ENCODE measurements at places on chromosomes 12 and 14.

DNA sequence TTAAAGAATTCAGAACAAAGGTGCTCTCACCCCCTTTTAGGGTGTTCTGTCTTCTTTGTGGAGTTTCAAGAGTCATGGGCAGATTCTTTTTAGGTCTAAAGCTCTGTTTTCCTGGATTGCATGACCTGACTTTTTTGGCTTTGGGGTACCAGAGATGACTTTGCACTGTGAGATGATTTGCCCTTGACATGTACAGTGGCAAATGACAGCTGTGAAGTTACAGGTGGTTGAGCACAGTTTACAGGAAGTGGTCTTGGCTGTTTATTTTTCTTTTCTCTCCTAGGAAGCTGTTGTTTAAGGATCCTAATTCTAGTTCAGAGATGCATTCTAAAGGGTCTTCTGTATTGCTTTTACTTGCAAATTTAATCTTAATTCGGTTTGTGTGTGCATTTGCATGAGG, 83.8 kb upstream of the METAP2 start:
- no peak for DNase-seq

GRCh38 chr12:112482733-112483132, 64.0 kb downstream of the PTPN11 start:
- no peak for DNase-seq

GRCh38 chr12:104758771-104759170, 199.3 kb downstream of the SLC41A2 start:
- no peak for DNase-seq

- DNase-seq: peak; percentile 7
Measured at GRCh38 chr14:93906341-93907329, 20.5 kb upstream of the FAM181A start.

DNA sequence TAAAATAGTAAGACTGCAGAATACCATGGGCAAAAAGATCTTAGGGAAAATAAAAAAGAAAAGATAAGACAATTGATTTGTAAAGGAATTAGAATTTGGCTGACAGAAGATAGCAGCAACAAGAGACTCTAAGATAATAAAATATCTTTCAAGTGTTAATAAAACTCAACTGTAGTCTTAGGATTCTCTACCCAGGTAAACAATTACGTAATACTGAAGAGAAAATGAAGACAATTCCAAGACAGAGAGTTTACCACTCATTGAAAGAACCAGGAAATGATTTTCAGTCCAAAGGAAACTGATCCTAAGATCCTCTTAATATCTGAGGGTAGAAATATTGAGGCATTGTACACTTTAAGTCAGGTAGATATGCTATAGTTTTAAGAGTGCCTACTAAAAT, 321.1 kb downstream of the CEP128 start:
- no peak for DNase-seq

GRCh38 chr12:21552635-21553328, 26.7 kb downstream of the SPX start:
- no peak for DNase-seq

- DNase-seq: no peak
Measured at GRCh38 chr12:12608557-12608957, 3.1 kb upstream of the CREBL2 start.

- no peak for DNase-seq
Measured at GRCh38 chr14:23182372-23183157, 895 bp downstream of the SLC7A8 start.
